ENCODE measurements at places on chromosomes 6 and 20. TPM values are rescaled to one million over a fixed set of nuclear protein-coding genes. Genes with fewer than 3 reads are reported as not detected.

The SLC32A1 gene
- total RNA-seq, result not detected

The SLC22A16 gene
- total RNA-seq, result not detected

The ENPP5 gene
- 3.0 TPM for total RNA-seq

The SMLR1 gene
- total RNA-seq, result not detected

The DAAM2 gene
- 13.0 TPM for total RNA-seq

The BTNL2 gene
- total RNA-seq, result not detected

The ZNF217 gene
- 7.0 TPM for total RNA-seq

The PKIG gene
- 180 TPM for total RNA-seq

The PNPLA1 gene
- not detected for total RNA-seq

The RAET1G gene
- not detected for total RNA-seq

GRCh38 chr6:49515485-49516146 lies 15.9 kb downstream of the GLYATL3 start:
- no peak for DNase-seq

- no peak for DNase-seq
These were observed 148.1 kb downstream of the CEBPB start for GRCh38 chr20:50338479-50339391.

GRCh38 chr20:25344634-25345033 lies 46.0 kb downstream of the ABHD12 start:
- no peak for DNase-seq

DNA sequence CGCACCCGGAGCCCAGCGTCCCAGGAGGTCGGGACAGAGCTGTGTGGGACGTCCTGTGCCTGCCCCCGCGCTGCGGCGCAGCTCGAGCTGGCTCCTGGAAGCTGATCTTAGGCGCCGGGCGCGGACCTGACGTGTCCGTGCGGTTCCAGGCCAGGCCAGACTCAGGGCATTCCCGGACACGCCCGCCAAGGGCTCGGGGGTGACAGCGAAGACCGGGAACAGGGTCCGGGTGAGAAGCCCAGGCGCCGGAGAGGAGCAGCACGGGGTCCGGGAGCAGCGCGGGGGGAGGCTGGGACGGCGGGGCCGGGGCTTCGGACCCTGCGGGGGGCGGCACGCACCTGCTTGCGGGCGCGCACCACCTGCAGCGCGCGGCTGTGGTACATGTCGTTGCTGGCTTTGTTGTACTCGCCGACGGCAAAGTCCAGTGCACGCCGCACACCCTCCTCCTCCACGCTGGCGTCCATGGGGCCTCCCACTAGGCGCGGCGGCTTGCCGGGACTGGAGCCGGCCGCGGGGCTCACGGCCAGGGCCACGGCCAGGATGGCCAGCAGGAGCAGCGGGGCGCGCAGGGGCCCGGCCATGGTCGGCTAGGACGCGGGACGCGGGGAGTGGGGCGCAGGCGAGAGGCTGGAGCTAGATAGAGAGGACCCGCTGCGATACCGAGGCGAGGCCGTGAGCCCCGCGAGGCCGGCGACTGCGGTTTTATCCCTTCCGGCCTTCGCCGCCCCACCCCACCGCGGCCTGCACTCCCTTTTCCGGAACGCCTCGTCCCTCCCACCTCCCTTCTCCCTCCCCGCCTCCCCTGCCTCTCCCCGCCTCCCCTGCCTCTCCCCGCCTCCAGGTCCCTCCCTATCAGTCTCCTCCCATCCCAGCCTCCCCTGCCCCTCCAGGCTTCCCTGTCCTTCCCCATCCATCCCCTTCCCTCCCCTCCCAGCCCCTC lies at the start of gene CST3:
CST3 (minus strand) TSS at position 674 of the 940 bp plus-strand sequence; CDS start at position 581, 93 bp downstream.
- DNase-seq, result peak; percentile 95

DNA sequence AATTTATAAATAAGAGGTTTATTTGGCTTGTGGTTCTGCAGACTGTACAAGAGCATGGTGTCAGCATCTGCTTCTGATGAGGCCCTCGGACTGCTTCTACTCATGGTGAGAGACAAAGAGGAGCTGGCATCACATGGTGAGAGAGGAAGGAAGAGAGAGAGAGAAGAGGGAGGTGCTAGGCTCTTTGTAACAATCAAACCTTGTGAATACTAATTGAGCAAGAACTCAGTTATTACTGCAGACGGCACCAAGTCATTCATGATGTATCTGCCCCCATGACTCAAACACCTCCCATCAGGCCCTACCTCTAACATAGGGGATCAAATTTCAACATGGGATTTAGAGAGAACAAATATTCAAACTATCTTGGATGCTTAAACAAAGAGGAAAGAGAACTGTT lies 6.3 kb upstream of the SIRPG start:
- DNase-seq, result no peak

GRCh38 chr6:83055366-83055964 lies 10.2 kb downstream of the UBE3D start:
- no peak for DNase-seq

GRCh38 chr20:49290608-49291191 lies 12.8 kb upstream of the ZNFX1 start:
- DNase-seq, result no peak

GRCh38 chr20:35004749-35005462 lies 49.2 kb downstream of the MYH7B start:
- peak; percentile 15 for DNase-seq

DNA sequence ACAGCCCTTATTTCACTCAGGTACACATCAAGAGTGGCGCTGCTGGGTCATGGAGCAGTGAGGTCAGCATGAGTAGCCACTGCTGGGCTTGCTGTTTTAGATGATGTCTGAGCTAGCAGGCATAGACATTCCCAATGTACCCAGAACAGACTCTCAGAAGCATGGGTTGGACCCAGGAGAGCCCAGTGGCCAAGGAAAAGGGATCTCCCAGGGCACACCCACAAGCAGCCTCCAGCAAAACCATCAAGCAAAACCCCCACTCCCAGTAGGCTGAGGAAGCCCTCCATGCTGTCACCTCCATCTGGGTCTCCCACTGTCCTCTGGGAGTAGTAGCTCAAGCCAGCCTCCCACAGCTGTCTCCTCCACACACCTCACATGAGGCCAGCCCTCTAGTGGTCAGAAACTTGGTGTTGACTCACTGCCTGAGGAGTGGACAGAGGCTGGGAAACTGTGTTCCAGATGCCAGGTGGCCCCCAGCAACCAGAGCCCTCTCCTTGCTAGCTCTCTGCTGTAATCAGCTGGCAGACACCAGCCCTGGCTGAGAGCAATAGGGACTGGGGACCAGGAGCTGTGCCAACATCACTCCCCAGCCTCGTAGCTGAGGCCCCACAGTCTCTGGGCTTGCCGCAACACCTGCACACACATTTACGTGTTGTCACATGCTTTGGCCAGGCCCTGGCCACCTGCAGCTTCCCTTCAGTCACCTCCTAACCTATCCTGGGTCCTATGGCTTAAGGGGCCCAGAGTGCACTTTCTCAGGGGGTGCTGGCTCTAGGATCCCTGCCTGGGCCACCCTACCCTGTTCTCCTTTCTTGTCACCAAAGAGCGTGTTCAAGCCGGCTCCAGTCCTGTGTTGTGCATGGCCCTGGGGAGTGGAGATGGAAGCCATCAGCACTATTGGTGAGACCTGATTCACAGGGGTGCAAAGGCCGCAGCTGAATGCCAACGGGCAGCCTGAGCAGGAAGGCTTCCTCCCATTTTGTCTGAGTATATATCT lies 1.9 kb upstream of the AP5S1 start:
- DNase-seq, result peak; percentile 78

GRCh38 chr6:152107973-152108372 lies 300.5 kb downstream of the ESR1 start:
- DNase-seq, result no peak

GRCh38 chr6:5705252-5705651 lies 301.5 kb downstream of the NRN1 start:
- DNase-seq, result no peak

DNA sequence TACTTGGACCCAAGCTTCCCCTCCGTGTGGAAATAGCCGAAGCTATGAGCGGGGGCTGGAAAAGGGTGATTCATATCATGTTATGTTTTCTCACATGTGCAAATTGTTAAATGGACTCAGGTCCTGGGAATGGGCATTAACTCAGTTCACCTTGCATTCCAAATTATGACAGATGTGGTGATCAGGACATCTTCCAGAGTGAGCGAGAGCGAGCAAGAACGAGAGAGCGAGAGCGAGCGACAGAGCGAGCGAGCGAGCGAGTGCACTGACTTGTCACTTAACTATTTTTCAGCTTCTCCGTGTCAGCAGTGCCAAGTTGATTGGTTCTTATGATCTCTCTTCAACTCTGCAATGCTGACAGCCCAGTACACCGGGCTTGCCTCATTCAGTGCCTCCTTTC lies 437.4 kb upstream of the NRSN1 start:
- no peak for DNase-seq

GRCh38 chr6:106452628-106453027 lies 92.1 kb downstream of the CRYBG1 start:
- DNase-seq, result no peak

Data from Right ventricle myocardium superior (tissue), 1 donor.